ENCODE measurements at places on chromosomes 3 and 15.
A peak's percentile ranks its signal among the peaks of the same experiment; 100 is the strongest.

DNA sequence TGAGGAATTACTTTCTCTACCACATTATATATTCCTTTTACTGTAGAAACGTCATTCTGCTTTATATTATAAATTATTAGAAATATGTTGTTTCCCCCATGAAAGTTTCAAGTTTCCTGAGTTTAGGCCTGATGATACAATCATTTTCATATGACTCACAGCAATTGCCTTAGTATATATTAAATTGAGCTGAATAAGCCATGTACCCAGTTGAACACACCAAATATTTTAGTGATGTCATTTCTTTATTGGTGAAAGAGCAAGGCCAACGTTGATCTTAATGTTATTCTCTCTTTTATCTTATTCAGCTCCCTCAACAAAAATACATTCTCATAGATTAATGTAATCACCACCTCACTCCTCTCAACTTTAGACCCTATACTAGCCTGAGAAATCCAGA, 30.8 kb downstream of the B3GNT5 start:
- no peak for DNase-seq

- DNase-seq = peak; percentile 68
Measured at GRCh38 chr15:90837094-90837493, 31.3 kb upstream of the FURIN start.

DNA sequence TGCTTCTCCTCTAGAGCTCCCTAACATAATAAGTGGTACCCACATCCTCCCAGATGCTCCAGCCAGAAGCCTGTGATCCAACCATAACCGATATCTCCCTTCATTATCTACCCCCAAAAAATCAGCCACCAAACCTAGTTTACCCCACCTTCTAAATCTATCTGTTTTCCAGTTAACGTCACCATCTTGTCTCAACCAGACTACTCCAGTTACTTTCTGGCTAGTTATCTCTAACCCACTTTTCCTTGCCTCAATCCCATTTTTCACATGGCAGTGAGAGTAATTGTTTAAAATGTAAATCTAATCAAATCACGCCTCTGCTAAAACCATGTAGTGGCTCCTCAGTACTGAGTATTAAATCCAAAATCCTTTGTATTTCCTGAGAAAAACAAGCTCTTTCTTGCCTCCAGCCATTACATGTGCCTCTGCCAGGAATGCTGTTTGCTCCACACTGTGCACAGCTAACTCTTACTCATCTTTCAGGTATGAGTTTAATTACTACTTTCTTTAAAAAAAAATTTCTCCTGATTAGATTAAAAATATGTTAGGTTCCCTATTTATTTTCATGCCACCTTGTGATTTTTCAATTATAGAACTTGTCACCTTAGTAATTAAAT, 15.4 kb downstream of the CCDC54 start:
- no peak for DNase-seq

GRCh38 chr3:121574449-121574848, 6.7 kb downstream of the ARGFX start:
- no peak for DNase-seq

- DNase-seq = no peak
Measured at GRCh38 chr15:26631894-26632293, 141.0 kb downstream of the GABRB3 start.

GRCh38 chr3:159770998-159771397, 217.6 kb upstream of the IL12A start:
- DNase-seq = no peak

DNA sequence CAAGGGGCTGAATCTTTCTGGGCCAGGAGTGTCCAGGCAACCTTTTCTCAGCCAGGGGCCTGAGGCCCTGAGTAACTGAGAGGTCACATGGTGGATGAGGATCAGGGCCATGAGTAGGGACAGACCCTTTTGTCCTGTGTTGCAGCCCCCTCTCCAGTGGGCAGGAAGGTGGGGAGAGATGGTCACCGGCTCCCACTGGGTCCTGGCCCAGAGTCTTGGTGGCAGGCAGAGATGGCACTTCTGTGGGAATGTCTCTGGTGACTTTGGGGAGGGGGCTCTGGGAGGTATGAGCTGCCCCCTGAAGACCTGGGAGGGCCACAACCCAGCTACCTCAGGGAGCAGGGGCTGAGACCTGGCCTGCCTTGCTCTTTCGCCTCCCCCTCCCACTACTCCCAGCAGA, 6.8 kb downstream of the ESYT3 start:
- no peak for DNase-seq

GRCh38 chr3:123083383-123084124, 16.7 kb downstream of the PDIA5 start:
- no peak for DNase-seq

DNA sequence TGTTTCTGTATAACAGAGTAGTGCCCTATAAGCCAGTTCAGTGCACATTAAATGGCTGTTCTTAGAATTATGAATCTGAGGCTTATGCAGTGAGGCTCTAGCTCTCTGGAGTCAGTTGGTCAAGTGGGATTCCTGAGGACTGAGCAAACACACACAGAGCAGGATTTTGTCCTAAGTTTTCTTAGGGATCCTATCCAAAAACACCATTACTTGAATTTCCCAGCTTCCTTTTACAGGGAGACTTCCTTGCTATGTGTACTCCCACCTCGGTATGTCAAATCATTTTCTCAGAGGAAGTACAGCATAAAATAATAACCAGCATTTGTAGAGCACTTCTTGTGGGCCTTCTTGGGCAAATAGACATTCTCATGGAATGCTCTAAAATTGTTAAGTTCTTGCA, 63.1 kb upstream of the GOLGA6B start:
- no peak for DNase-seq

- no peak for DNase-seq
Measured at GRCh38 chr15:100863796-100864267, 15.8 kb upstream of the ALDH1A3 start.

- no peak for DNase-seq
Measured at GRCh38 chr3:110944782-110945181, 126.8 kb upstream of the NECTIN3 start.

DNA sequence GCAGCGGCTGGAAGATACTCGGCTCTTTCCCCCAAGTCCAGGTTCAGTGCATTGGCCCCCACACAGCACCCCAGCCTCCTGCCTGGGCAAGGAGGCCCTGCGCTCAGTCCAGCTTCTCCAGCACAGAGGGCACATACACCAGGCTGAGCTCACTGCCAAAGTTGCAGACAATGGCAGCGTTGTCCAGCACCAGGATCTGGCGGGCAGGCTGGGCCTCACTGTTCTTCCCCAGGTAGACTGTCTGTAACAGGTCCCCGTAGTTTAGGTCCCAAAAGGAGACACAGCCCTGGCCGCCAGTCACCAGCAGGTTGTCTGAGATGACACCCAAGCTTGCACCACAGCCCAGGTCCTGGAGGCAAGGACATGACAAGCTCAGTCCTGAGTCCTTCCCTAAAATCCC, 32.9 kb downstream of the PTPN23 start:
- no peak for DNase-seq

GRCh38 chr3:149234671-149235245, 13.1 kb upstream of the CP start:
- DNase-seq = no peak

- DNase-seq = no peak
Measured at GRCh38 chr3:64055076-64055475, 31.8 kb upstream of the PSMD6 start.

- no peak for DNase-seq
Measured at GRCh38 chr15:59543721-59544547, 67.6 kb upstream of the GCNT3 start.

DNA sequence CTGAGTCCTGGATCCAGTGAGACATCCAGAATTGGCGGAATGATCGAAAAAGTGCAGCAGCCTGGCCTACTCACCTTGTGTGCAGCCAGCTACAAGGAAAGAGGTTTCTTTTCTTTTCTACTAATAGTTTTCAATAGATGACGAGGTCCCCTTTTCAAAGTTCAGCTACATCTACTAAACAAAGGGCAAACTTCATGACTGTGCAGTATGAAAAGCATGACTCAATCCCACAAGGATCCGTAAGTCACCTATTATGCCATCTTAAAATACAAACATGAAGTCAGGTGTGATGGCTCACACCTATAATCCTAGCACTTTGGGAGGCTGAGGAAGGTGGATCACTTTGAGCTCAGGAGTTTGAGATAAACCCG, 16.7 kb downstream of the MIX23 start:
- no peak for DNase-seq

DNA sequence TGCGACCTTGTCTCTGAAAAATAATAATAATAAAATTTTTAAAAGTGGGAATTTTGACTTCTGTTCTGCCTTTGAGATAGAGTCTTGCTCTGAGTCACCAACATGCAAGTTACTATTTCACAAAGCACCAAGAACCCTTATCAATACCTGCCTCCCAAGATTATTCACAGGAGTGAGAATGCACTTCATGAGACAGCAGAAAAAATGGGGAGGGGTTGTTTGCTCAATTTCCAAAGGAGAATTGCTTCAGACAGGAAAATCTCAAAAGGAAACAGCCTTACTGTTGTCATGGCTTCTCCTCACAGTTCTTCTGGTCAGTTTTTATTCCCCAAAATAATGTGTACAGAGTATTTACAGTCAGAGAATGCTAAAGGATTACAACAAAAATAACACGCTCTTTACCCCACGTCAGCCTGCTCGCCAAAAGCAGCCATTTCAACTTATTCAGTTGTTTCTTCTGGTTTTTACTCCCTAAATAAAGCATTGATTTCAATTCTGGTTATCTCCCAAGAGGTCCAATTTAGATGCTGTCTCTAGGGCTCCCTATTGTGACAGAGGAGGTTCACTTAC, 89.0 kb downstream of the PPCDC start:
- no peak for DNase-seq

- DNase-seq = no peak
Measured at GRCh38 chr3:28069438-28069837, 172.0 kb upstream of the CMC1 start.
